CD8-positive, alpha-beta memory T cell (primary cell): ENCODE measurements at places on chromosomes 13 and 19. TPM values are rescaled to one million over a fixed set of nuclear protein-coding genes. Genes with fewer than 3 reads are reported as not detected.

Gene ZNF177
- total RNA-seq: 0.72 TPM

GRCh38 chr13:114015969-114016295 lies 42.1 kb upstream of the C13orf46 start:
- H3K36me3 ChIP-seq: peaks cover 89% of the 10 kb centered on the region
- H3K27ac ChIP-seq: no peak overlapping the region
- no peak overlapping the region for H3K4me3 ChIP-seq
- DNase-seq: no peak
- H3K27me3 ChIP-seq: no peaks in the 10 kb centered on the region

DNA sequence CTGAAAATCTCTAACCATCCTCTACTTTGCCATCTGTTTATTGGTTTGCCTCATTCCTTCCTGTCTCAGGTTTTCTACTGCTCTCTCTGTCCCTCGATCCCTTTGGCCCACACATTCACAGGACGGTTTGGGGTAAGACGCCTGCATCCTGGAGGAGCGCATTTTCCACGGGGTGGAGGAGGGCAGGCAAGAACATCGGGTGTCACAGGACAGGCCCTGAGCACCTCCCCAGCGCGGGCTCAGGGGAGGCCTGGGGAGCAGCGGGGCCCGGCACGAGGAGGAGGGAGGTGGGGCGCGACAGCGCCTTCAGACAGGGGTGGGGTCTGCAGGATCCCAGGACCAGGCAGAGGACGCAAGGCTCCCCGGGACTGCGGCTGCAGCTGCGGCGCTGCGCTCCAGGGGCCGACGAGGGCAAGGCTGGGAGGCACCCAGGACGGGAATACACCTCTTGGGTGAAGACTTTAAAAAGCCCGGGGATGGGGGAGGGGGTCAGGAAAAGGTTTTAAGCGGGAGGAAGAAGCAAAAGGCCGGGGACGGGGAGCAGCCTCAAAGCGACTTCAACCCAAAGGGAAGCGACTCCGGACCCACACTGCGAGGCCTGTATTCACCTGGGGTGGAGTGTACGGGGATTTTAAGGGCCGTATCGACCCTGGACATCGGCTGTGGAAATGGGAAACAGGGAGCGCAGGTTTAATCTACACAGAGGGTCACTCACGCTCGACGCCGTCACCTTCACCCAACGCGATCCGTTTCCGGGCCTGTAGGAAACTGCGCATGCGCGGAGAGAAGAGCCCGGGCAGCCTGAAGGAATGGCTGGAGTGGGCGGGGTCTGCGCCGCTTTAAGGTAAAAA lies at the start of gene ZNF415:
TSS of gene ZNF415 (minus strand) at position 770 of the 851 bp plus-strand sequence. CDS start 10,234 bp downstream, outside the sequence.
- no peak within 1 kb of the TSS for H3K27ac ChIP-seq
- H3K4me3 ChIP-seq: peak within 1 kb of the TSS; percentile 4
- DNase-seq: peak; percentile 54
- no peaks in the 10 kb centered on the region for H3K36me3 ChIP-seq
- no peaks in the 10 kb centered on the region for H3K4me1 ChIP-seq

GRCh38 chr13:47372751-47373150 lies 475.9 kb upstream of the HTR2A start:
- H3K4me1 ChIP-seq: no peaks in the 10 kb centered on the region
- no peaks in the 10 kb centered on the region for H3K36me3 ChIP-seq
- no peak for DNase-seq

GRCh38 chr13:75485286-75486062 lies 3.5 kb upstream of the TBC1D4 start:
- DNase-seq: no peak
- H3K4me3 ChIP-seq: no peak overlapping the region
- H3K27ac ChIP-seq: no peak overlapping the region
- peaks cover 4% of the 10 kb centered on the region for H3K4me1 ChIP-seq

- H3K36me3 ChIP-seq: peaks cover 11% of the 10 kb centered on the region
- H3K4me3 ChIP-seq: peak overlapping the region; percentile 65
- DNase-seq: no peak
- no peaks in the 10 kb centered on the region for H3K27me3 ChIP-seq
- H3K27ac ChIP-seq: no peak overlapping the region
- peaks cover 69% of the 10 kb centered on the region for H3K4me1 ChIP-seq
Observed at GRCh38 chr13:99256709-99257108, 1.5 kb downstream of the GPR18 start.

DNA sequence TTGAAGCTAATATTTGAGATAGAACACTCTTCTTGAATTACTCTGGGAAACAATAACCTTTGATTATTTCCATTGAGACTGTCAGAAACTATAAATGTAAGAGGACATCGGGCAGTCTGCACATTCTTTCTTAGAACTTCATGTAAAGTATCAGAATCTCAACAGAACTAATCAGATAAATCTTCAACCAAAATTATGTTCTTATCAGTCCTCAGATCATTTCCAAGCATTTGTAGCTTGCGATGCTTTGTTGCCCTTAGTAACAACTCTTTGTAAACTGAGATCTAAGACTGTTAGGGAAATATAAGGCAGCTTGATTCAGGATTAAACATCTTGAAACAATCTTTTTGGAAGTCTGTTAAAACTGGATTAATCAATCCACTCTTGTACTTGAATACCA lies 70.3 kb downstream of the FNDC3A start:
- no peaks in the 10 kb centered on the region for H3K27me3 ChIP-seq
- no peak overlapping the region for H3K4me3 ChIP-seq
- H3K36me3 ChIP-seq: no peaks in the 10 kb centered on the region
- no peaks in the 10 kb centered on the region for H3K4me1 ChIP-seq
- DNase-seq: no peak

DNA sequence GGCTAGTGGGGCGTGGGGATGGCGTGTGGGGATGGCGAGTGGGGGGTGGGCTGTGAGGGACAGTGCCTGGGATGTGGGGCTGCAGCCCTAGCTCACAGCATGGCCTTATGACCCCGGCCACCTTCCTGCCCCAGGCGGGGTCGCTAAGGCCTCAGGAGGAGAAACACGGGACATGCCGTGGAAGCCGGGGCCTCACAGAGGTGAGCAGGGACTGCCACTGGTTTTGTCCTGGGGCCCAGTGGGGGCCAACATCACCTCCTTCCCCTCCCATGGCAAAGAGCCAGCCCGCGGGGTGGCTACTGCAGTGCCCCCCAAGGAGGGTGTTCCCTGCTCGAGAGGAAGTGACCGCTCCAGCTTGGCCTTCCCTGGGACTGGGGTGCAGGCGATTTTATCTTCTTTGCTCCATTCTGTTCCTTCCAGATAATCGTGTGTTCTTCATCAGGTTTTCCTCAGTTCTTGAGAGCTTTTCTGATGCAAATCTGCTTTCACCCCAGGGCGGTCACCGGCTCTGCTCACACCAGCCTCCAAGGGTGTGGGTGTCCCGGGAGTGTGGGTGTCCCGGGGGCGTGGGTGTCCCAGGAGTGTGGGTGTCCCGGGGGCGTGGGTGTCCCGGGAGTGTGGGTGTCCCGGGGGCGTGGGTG lies 1.2 kb downstream of the F7 start:
- H3K4me3 ChIP-seq: no peak overlapping the region
- peaks cover 4% of the 10 kb centered on the region for H3K27me3 ChIP-seq
- no peak for DNase-seq
- H3K36me3 ChIP-seq: no peaks in the 10 kb centered on the region

GRCh38 chr13:29502391-29503008 lies 93.0 kb downstream of the SLC7A1 start:
- DNase-seq: no peak
- no peaks in the 10 kb centered on the region for H3K27me3 ChIP-seq
- H3K36me3 ChIP-seq: no peaks in the 10 kb centered on the region

DNA sequence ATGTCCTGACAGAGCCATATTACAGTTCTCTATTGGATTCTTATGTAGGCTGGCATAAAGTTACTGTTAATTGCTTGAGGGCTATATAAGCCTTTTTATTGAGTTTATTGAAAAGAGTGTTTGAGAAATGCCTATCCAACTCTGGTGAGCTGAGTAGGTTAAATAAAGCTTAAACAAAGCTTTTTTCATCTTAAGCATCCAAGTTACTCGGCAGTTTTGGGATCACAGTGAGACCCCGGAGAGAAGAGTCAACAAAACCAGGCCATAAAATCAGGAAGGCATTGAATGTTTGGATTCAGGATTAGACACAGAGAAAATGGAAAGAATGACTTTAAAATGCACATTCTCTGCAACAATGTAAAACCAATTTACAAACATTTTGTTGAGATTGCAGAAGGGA lies 588.5 kb downstream of the DACH1 start:
- H3K4me1 ChIP-seq: no peaks in the 10 kb centered on the region
- no peak overlapping the region for H3K27ac ChIP-seq
- DNase-seq: no peak
- no peak overlapping the region for H3K4me3 ChIP-seq
- H3K27me3 ChIP-seq: no peaks in the 10 kb centered on the region

DNA sequence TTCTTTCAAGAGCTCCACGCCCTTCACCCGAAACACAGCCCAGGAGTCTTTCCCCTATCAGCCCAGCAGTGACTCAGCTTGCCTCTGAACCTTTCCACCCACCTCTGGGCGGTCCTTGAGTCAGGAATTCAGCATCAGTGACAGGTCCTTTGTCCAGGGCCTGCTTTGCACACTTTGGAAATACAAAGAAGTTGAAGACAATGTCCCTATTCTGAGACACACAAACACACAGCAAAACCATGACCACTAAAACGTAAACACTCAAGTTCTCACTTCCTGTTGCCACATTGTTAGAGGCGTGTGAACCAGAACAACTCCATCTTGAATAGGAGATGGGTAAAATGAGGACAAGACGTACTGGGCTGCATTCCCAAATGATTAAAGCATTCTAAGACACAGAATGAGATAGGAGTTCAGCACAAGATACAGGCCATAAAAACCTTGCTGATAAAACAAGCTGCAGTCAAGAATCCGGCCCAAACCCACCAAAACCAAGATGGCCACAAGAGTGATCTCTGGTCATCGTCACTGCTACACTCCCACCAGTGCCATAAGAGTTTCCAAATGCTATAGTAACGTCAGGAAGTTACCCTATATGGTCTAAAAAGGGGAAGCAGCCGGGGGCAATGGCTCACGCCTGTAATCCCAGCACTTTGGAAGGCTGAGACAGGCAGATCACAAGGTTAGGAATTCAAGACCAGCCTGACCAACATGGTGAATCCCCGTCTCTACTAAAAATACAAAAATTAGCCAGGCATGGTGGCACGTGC lies 49.2 kb upstream of the ATP12A start:
- no peak overlapping the region for H3K27ac ChIP-seq
- H3K4me1 ChIP-seq: peaks cover 17% of the 10 kb centered on the region
- no peaks in the 10 kb centered on the region for H3K36me3 ChIP-seq
- H3K27me3 ChIP-seq: no peaks in the 10 kb centered on the region

DNA sequence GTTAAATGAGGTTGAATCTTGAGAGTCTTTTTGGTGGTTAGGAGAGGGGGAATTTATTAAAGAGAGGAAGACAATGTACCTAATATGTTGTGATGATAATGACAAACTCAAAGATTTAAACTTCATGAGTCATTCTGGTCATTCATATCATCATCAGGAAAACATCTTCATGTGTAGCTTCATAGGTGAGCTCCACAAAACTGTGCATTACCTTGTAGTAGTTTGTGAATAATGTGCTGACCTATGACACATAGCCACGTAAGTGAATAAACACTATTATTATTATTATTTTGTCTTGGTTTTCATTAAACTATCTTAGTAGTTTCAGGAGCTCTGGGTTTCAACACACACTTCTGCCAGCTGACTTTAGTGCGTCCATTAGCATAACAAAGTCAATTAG lies 997 bp upstream of the GPC6 start:
- no peaks in the 10 kb centered on the region for H3K27me3 ChIP-seq
- no peaks in the 10 kb centered on the region for H3K36me3 ChIP-seq
- no peak for DNase-seq
- H3K4me1 ChIP-seq: no peaks in the 10 kb centered on the region

DNA sequence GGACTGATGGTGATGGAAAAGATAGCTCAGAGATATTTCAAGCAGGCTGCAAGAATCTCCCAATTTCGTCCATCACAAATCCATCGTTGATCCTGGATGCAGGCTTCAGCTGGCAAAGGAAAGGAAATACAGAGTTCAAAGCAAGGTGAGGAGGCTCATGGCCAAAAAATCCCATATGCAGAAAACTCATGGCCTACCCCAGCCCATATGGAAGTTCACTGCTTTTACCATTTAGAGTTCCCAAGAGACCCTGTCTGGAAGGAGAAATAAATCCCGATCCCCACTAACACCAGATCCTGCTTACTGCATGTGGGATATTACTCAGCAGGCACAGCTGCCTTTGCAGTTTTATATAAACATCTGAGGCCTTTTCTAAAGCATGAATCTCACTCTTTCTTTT lies 412.9 kb upstream of the SPRY2 start:
- no peak overlapping the region for H3K4me3 ChIP-seq
- no peak for DNase-seq
- H3K4me1 ChIP-seq: no peaks in the 10 kb centered on the region
- no peak overlapping the region for H3K27ac ChIP-seq
- no peaks in the 10 kb centered on the region for H3K27me3 ChIP-seq

Gene CATSPERD
- not detected for total RNA-seq

Gene ZSCAN1
- total RNA-seq: not detected

Gene REEP6
- total RNA-seq: 1.8 TPM

DNA sequence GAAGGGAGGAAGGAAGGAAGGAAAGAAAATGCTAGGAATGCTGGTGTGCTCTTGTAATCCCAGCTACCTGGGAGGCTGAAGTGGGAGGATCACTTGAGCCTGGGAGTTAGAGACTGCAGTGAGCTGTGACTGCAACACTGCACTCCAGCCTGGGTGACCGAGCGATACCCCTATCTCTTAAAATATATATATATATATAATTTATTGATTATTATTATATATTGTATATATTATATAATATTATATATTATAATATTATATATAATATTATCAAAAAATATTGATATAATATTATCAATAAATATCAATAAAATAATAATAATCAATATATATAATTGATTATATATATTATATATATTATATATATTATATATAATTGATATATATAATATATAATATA lies 8.6 kb upstream of the ADGRL1 start:
- H3K36me3 ChIP-seq: no peaks in the 10 kb centered on the region
- no peak for DNase-seq
- H3K4me3 ChIP-seq: no peak overlapping the region

DNA sequence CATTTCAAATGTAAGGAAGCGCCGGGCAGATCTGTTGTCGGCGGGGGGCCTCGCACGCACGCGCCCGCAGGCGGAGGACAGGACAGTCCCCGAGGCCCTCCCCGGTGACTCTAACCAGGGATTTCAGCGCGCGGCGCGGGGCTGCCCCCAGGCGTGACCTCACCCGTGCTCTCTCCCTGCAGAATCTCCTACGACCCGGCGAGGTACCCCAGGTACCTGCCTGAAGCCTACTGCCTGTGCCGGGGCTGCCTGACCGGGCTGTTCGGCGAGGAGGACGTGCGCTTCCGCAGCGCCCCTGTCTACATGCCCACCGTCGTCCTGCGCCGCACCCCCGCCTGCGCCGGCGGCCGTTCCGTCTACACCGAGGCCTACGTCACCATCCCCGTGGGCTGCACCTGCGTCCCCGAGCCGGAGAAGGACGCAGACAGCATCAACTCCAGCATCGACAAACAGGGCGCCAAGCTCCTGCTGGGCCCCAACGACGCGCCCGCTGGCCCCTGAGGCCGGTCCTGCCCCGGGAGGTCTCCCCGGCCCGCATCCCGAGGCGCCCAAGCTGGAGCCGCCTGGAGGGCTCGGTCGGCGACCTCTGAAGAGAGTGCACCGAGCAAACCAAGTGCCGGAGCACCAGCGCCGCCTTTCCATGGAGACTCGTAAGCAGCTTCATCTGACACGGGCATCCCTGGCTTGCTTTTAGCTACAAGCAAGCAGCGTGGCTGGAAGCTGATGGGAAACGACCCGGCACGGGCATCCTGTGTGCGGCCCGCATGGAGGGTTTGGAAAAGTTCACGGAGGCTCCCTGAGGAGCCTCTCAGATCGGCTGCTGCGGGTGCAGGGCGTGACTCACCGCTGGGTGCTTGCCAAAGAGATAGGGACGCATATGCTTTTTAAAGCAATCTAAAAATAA lies 18.2 kb downstream of the IL17D start:
- no peak overlapping the region for H3K27ac ChIP-seq
- H3K4me3 ChIP-seq: no peak overlapping the region
- no peaks in the 10 kb centered on the region for H3K4me1 ChIP-seq
- no peaks in the 10 kb centered on the region for H3K36me3 ChIP-seq
